Putamen (tissue), 1 donor: ENCODE measurements at places on chromosomes 7 and 10.
A peak's percentile ranks its signal among the peaks of the same experiment; 100 is the strongest.

DNA sequence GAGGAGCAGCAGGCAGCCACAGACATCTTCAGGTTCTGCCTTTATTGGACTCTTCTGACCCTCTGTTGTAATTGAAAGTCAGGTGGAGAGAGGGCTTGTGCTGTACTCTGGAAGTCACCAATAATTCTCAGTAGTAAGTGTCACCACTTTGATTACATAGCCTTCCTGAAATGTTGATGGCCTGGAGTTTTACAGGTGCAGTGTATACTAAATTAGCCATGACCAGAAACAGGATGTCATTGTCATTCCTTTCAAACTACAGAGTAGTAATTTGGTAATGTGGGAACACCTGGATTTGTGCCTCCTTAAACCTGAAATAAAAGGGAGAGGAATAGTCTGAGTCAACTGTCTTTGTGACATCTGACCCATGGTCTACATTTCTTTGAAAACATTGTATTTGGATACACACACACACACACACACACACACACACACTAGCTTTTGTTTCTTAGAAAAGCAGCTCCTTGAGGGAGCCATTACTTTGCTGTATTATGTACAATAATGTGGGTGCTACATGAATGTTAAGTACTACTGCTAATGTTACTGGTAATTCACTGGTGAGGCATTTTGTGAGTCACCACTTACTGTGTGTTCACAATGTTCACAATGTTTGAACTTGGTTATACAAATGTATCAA, 19.6 kb downstream of the ARL4A start:
- no peak for DNase-seq

DNA sequence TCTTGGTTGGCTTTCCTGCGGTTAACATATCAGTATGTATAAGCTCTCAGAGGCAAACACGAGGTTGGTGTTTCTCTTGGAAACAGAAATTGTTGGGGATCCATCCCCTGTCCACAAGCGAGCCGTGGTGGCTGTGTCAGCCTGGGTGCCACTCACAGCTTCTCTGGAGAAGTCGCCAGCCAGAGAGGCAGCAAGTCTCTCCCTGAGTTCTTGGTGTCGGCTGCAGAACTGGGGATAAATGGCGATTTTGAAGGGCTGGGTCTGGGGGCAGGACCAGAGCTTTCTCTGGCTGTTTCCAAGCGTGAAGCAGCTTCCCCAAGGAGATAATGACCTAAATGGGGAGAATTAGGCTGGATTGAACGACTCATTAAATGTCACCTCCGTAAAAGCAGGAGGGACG, 335.3 kb downstream of the GLRX3 start:
- DNase-seq: no peak

GRCh38 chr10:56844978-56845529, 484.0 kb upstream of the ZWINT start:
- DNase-seq: no peak

GRCh38 chr7:55464422-55464821, 99.3 kb downstream of the LANCL2 start:
- no peak for DNase-seq

GRCh38 chr7:10521306-10521705, 452.4 kb upstream of the PHF14 start:
- no peak for DNase-seq

DNA sequence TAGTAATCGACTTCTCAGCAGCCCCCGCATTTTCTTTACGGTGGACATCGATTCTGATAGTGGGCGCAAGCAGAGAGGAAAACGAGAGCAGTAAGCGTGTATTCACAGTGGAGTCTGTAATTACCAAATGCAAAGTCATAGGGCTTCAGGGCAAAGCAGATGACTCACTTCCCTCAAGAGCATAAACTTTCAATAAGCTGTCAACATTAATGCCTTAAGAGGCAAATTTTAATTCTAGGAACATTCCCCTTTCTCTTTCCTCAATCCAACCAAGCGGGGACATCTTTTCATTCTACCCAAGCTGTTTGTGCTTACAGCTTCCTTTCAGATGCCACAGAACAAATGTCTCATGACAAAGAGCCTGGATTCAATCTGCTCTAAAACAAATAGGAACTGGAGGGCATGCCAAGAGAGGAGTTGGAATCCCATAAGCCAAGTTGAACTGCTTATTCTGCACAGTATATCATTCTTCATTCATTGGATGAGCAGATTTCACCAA, 48.6 kb downstream of the MALSU1 start:
- DNase-seq: no peak

GRCh38 chr7:148045521-148045920, 545.0 kb upstream of the C7orf33 start:
- DNase-seq: no peak

DNA sequence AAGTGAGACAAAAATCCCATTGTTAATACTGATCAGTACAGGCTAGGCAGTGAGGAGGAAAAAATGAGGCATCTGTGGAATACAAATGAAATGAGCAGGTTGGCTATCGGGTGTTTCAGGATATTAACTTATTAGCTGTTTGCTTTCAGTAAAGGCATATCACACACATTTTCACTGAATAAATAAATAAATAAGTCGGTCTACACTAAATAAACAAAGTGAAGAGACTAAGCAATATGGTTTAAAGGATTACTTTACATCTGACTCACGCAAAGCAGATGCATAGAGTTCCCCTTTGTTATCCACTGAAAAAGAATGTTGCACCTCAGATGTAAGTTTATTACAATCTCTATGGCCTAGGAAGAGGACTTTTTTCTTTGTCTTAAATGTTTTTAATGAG, 6.3 kb upstream of the SEMA3A start:
- DNase-seq: no peak

DNA sequence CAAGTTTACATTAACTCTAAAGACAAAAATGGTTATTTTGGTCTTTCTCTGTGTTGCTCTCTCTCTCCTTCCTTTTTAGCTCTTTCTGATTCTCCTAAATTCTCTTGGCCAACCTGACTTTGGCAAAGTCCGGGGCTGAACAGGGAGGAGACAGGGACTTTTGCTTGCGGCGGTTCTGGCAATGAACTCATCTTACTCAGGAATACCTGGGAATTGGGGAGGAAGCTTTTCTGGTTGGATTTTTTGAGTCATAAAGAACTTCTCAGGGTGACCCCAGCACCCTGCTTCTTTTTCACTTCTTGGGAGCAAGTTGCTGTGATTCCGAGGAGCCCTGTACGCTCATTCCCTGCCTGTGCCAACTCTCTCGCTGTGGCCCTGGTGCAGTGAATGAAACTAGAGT, 16.0 kb downstream of the GATA3 start:
- no peak for DNase-seq

DNA sequence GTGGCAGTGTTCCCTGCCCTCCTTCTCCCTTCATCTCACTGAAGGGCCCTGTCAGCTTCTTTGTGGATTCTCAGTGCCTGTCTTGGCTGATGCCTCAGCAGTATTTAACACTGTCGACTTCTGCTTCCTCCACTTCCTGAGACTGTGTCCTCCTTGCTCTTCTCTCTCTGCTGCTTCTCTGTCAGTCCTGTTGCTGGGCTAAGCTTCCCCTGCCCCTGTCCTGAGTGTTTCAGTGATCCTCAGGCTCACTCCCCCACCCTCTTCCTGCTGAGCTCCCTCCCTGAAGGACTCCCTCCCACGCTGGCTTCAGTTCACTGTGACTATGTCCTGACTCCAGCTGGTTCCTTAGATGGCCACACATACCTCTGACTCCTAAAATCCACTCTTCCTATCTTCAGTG, 64.9 kb downstream of the CREM start:
- no peak for DNase-seq

DNA sequence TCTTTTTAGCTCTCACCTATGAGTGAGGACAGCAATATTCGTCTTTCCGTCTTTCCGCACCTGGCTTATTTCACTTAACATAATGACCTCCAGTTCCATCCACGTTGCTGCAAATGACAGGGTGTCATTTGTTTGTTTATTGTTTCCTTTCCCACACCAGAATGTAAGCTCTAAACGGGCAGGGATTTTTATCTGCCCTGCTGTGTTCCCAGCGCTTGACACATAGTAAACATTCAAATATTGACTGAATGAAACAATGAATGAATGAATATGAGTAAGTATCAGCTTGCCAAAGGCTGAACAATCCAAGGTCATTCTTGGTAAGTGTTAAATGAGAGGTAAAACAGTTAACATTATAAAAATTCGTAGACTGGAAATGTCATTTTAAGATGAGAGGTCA, 12.8 kb downstream of the SH3PXD2A start:
- no peak for DNase-seq

DNA sequence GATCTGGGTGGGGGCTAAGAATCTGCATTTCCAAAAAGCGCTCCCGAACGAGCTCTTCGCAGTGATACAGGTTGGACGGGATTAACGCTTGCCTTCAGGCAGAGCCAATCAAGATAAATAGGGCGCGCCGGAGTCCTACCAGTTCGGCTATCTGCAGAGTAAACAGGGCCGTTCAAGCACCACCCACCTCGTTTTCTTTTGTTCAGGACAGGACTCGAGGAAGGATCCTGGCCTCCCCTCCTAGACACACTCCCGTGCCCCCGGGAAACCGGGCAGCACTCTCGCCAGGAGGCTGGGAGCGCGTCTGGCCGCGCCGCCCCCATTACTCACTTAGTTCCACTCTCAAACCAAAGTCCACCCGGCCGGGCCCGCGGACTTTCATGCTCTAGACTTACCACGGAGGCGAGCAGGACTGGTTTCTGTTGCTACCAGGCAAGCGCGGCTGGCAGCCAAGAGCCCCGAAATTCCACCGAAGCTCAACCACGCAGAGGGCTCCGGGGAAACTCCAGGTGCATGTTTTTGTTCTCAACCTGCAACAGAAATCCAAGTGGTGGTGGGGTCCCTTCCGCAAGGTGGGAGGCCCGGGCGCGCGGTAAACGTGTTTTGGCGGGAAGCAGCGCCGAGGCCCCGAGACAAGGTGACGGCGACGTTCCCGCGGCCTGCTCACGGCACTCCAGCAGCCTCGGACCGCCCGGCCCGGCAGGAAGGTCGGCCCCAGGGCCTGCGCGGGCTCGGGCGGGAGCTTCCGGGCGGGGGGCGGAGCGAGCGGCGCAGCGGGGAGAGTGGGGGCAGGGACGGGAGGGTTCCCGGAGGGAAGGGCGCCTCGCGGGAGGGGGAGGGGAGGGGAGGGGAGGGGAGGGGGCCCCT, 12.7 kb downstream of the HNRNPF start:
- peak; percentile 83 for DNase-seq

DNA sequence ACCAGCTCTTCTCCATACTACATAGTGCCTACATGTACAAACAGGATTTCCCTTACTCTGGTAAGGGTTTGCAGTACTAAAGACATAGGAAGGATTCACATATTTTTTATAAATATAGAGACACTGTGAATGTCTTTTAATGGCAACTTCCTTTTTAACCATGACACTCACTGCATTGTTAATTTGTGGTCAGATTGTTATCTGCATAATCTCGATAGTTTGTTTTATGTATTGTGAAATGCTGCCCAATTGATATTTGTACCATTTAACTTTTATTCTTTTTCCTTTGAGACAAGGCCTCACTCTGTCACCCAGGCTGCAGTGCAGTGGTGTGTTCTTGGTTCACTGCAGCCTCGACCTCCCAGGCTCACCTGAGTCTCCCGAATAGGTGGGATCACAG, 39.7 kb downstream of the SP8 start:
- no peak for DNase-seq

DNA sequence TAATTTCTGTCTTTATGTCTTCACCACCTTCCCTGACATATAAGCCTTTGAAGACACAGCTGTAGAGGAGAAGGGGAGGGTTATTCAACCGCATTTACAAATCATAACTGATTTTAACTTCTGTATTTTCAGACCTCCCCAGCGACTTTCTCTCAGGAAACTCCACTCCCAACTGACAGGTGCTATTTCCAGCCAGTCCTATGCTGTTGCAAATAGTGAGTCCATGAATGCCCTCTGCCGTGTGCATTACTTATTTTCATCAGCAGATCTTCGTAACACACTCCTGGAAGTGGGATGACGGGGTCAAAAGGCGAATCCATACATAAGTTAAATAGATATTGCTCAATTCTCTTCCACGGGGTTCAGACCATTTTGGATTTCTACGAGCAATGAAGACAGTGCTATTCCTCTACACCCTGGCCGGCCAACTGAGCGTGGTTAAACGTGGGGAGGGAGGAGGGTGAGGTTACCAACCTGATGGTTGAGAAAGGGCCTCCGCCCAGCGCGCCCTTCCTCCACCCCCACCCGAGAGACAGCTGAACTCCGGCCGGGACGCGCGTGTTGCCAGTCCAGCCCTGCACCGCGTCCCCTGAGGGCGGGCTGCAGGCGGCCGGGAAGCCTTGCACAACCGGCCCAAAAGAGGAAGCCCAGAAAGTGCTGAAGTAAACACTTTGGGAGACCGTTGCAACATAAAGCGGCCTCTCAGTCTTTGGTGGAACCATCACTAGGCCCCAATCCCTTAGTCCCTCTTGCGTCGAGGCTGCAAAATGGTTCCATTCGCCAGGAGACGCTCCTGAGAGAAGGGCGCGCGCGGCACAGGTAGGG, at the start of gene APBB1IP:
APBB1IP (plus strand) TSS at position 705 of the 825 bp plus-strand sequence. CDS start 53,986 bp downstream, outside the sequence.
- DNase-seq: peak; percentile 47

DNA sequence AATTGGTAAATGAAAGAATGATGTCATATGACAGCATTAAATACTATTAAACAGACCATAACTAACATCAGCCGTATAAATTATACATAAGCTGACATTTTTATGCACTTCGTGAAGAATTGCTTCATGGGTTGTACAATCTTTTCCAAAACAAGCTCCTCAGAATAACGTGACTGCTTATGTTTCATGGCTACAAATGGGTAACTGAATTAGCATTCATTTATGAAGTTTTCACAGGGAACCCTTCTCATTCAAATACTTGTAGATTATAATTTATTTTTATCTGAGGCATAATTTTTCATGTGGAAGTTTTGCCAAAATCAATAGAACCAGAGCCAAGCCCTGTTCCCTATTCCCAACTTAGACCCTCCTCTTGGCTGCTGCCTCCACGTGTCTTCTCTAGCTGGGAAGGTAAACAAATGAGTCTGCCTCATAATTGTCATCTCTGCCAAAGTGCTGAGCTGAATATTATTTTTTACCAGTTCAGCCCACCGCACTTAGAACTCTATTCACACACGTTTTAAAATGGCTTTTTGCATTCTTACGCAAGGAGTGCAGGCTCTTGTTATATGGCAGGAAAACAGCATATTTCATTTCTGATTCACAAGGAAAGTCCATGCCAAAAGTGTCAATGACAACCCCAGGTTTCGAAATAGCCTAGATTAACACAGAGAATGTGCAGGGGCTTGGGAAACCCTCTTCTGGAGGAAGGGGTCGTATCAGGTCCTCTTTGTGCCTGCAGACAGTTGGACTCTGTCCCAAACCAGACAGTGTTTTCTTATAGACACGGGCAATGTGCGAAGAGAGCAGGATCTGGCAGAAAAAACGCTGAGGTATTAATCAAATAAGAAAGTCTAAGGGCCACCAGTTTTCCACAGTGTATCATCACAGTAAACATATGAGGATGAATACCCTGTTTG, 370.7 kb upstream of the MGMT start:
- DNase-seq: no peak
